Endothelial cell (in vitro differentiated cells): ENCODE measurements at places on chromosomes 7 and 10.
A peak's percentile ranks its signal among the peaks of the same experiment; 100 is the strongest.

GRCh38 chr7:16616542-16616941 lies 29.0 kb downstream of the ANKMY2 start:
- DNase-seq = no peak

GRCh38 chr10:98620503-98620902 lies 173.8 kb upstream of the HPS1 start:
- DNase-seq = no peak

DNA sequence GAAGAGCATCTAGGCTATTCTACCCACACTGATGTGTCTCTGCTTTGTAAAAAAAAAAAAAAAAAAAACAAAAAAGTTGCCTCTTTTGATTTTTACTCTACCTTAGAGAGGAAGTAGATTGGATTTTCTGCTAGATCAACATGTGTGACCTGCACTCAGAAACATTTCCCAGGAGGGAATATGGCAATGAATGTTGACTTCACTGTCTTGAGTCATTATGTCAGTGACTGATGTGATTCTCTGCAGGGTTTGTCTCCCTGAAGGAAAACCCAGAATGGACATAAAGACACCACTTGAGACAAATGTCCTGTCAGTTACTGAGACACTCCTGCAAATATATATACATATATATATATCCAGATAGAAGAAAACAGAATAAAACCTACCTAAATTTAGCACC lies 370.3 kb downstream of the BMPER start:
- no peak for DNase-seq

DNA sequence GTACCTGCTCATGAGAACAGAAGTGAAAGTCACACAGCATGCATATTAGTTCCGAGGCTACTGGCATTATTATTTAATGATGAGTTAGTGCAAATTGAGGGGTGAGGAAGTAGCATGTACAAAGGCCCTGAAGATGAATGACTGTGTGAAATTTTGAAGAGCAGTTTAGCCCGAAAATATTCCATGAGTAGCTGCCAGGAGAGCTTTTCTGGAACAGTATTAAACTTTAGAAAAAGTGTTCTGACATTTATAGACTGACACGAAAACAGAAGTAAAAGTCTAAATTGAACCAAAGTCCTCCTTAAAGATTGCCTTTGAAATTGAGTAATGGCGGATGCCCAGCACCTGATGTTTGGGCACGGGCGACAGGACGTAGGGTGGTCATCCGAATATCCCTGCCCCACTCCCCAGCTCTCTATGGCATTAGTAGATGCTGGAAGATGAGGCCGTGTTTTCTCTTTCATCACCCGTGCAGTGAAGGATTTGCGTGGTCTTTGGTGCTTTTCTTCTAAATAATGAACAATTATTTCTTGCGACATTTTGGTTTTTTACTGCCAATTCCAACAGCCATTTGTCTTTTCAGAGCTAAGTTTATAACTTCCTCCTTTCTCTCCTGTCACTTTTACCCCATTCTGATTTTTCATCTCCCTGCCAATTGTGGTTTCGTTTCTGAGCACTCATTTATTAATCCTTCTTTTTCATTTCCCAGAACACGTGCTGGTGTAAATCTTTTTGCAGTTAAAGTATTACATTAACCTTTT lies 192.6 kb downstream of the MGMT start:
- DNase-seq = no peak

GRCh38 chr10:129467359-129468064 lies 471 bp downstream of the MGMT start:
- no peak for DNase-seq

- DNase-seq = no peak
Observed at GRCh38 chr7:26329520-26330255, 38.0 kb downstream of the SNX10 start.

- no peak for DNase-seq
Observed at GRCh38 chr7:141609576-141609975, 58.4 kb downstream of the AGK start.

DNA sequence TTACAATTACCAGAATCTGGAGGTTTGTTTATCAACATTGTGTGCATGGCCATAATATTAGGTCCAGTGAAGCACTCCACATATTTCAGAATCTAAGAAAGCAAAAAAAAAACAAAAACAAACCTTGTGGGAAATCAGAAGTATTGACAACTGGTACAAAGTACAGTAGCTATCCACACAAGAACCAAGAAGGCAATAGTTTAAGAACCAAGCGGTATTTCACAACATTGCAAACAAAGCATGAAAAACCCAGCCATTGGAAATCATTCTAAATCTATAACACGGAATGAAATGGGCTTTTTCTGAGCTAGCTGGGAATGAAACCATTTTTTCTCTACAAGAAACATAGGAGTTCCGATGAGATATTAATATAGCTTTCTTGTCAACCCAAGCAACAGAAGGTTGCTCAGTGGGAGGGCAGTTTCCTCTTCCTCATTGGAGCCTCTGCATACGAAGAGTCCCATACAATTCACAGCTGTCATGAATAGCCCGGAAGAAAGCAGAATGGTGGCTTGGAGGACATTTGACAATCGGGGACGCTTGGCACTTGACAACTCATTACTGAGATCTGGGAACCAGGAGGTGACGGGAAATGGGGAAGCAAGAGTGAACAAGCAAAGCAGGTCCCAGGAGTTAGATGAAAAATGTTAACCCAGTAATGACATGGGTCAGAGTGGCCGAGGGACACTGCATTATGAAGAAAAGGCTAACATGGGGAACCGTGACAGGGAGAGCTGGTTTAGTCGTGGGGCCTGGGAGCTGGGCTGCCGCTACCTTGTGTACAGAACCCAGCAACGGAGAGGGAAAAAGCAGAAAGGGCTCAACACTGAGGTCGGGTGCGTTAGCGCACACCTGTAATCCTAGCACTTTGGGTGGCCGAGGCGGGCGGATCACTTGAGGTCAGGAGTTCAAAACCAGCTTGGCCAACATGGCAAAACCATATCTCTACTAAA lies 7.8 kb downstream of the PHYH start:
- DNase-seq = no peak

DNA sequence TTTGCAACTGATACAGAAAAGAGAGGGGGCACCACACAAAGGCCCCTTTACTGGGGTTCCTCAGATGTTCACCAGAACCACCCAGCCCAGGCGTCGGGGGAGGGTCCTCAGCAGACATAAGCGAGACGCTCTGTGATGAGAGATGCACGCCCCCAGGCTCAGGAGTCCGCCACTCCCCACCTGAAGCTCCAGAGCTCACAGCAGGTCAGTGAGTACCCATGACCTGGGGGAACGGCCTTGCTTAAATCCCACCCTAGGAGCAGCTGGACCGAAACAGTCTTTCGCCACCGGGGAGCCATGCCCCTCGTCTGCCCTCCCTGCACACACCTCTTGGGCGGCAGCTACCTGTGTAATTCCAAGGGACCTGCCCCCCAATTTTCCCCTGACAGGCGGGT lies 2.8 kb downstream of the CRYGN start:
- no peak for DNase-seq

DNA sequence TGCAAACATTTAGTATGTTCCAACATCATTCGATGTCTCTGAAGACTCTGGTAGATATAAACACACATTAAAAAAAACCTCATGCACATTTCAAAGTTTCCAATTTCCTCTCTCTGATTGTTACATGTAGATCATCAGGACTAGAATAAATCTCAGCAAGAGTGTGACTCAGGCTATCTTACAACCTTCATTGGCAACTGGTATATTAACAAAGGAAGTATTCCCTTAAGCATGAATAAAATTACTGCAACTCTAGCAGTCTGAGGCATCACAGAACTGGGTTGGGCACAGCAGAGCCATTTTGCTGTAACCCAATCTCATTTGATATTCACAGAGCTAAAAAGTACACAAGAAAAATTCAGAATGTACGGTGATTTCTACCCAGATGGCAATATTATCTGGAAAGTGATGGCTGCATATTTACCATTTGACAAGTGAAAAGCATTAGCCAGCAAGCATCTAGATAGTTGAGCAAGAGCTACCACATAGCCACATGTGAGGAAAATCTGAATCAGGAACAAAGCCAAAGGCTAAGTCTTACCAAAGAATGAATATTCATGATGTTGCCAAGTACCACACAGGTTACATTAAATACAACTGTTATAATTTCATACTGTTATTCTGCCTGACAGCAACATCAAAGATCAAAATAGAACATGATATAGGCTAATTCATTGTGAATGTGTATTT lies 232.2 kb downstream of the CRPPA start:
- no peak for DNase-seq

- DNase-seq = no peak
Observed at GRCh38 chr7:157097569-157097968, 41.2 kb upstream of the UBE3C start.

- DNase-seq = no peak
Observed at GRCh38 chr7:135877805-135878204, 99.4 kb downstream of the MTPN start.

- DNase-seq = no peak
Observed at GRCh38 chr7:150648353-150649079, 16.3 kb upstream of the GIMAP6 start.

DNA sequence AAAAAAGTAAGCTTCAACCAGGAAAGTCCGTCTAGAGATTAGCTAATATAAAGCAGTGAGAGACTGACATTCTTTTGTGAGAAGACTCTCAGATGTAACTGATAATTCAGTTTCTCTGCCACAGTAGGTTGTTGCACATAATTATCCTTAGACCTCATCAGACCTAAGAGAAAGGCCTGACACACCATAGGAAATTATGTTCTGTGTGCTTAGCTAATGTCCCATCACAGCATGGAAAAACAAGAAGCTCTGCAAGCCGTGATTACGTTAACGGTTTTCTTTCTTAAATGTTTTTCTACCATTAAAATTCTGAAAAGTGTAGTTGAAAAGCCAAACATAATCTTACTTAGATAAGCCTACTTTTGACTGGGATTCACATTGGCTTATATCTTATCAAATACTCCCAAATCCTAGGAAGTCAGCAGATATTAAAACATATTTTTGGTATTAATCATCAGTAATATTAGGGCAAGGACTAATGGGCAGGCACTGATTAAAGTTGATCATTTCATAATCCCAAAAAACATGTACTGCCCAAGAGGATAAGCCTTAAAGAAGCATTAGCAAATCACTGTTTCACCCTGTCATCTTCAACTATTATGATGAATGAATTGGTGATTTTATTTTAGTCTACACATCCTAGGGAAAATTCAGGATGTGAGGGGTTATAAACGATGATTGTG lies 5.2 kb downstream of the CSTF2T start:
- DNase-seq = no peak

DNA sequence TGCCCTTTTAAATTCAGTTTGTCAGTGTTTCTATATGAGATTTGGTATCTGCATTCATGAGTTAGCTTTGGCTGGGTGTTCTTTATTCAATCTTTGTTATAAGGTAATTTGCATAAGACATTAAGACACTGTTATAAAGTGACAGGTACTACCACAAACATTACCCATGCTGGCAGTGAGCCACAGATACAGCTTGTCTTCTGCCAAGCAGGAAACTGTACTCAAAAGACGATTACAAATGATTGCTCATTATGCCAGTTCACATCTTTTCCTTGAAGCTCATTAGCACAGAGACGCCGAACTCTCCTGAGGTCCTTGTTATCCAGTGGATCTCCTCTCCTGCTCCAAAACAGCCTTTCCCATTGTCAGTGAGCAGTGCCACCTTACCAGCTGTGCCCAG lies 30.4 kb downstream of the AMPH start:
- DNase-seq = no peak

- DNase-seq = no peak
Observed at GRCh38 chr10:33600381-33600780, 265.9 kb upstream of the NRP1 start.

- no peak for DNase-seq
Observed at GRCh38 chr10:87506956-87507355, 2.3 kb downstream of the MINPP1 start.

DNA sequence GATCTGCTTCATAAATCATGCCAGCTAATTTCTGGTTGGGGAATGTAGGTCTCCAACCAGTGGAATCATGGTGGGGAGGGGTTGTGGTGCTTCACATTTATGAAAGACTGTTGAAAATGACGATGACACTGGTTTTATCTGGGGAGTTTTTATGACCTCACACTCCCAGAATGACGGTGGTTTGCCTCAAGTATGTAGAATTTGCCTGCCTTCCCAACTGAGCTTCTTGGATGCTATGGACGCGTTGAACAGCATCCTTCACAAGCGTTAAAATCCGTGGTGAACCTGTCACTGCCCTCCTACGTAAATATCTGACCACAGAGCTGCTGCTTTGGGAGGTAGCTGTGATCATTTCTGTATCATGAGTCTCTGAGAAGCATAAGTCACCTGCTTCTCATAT lies 3.3 kb downstream of the INSYN2A start:
- DNase-seq = no peak

GRCh38 chr10:68155615-68156210 lies 46.4 kb downstream of the MYPN start:
- no peak for DNase-seq

- no peak for DNase-seq
Observed at GRCh38 chr10:111075577-111076185, 1.1 kb upstream of the ADRA2A start.

DNA sequence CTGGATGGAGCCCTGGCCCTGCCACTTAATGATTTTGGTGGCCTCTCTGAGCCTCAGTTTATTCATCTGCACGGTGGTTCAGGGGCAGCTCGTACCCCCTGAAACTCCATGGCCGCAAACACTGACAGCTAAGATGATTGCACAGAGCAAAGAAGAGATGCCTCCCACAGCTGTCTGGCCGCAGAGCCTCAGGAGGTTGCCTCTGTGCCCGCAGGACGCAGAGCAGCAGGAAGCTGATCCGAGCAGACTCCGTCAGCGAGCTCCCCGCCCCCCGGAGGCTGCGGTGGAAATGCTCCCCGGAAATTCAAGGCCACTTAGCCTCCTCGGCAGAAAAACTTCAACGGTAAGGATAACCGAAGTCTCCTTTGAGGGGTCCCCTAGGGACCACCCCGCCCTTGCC lies 30.2 kb upstream of the C10orf53 start:
- peak; percentile 23 for DNase-seq

DNA sequence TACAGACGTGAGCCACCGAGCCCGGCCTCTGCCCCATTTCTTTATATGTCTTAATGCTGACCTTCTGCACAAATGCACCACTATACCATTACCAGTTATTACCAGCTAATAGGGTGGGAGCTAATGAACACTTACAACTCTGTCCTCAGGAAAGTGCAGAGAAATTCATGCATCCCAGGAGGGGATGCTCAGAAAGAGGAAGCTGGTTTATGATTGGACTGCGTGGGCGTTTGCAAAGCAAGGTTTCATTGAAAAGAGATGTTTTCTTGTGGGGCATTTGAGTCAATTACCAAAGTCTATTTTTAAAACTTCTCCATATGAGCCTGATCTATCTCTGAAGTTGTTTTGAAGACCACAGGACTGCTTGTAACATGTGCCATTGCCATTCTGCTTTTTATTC lies 417.7 kb upstream of the CELF2 start:
- DNase-seq = no peak

DNA sequence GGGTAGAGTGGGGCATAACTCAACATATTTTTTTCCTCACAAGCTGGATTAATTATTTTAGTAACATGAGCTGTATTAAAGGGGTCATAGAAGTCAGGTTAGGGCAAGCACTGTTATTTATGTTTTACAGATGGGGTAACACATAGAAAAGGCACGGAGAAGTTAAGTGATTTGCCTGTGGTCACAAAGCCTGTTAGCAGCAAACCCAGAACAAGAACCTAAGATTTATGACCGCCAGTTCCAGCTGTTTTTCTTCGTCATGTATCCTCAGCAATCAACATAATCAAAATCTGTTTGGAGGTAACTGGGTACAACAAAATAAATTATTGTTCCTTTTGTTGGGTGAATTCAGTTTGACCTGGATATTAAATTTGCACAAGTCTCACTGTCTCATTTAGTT lies 57.2 kb upstream of the BET1 start:
- DNase-seq = no peak

GRCh38 chr7:9097565-9098060 lies 664.2 kb downstream of the NXPH1 start:
- DNase-seq = no peak
